ENCODE measurements at places on chromosomes 5 and 9. TPM values are rescaled to one million over a fixed set of nuclear protein-coding genes. Genes with fewer than 3 reads are reported as not detected.

OCLN gene
- total RNA-seq: 8.2 TPM

DCTN4 gene
- 70.4 TPM for total RNA-seq

ARL14EPL gene
- total RNA-seq: not detected

MPDZ gene
- total RNA-seq: 53.7 TPM

GRCh38 chr9:71767776-71768321 lies 464 bp downstream of the CEMIP2 start:
- DNase-seq: no peak
- no peaks in the 10 kb centered on the region for H3K27me3 ChIP-seq
- H3K36me3 ChIP-seq: no peaks in the 10 kb centered on the region
- no peaks in the 10 kb centered on the region for H3K4me1 ChIP-seq
- H3K4me3 ChIP-seq: peak overlapping the region; percentile 89

- H3K27me3 ChIP-seq: no peaks in the 10 kb centered on the region
- H3K36me3 ChIP-seq: no peaks in the 10 kb centered on the region
- no peak overlapping the region for H3K27ac ChIP-seq
- peaks cover 66% of the 10 kb centered on the region for H3K4me1 ChIP-seq
- no peak for DNase-seq
- H3K4me3 ChIP-seq: no peak overlapping the region
Measured at GRCh38 chr5:15574806-15575325, 74.9 kb downstream of the FBXL7 start.

- H3K36me3 ChIP-seq: no peaks in the 10 kb centered on the region
- DNase-seq: no peak
- peaks cover 93% of the 10 kb centered on the region for H3K27me3 ChIP-seq
- peak overlapping the region; percentile 46 for H3K4me3 ChIP-seq
Measured at GRCh38 chr9:1052365-1053281, 2.5 kb downstream of the DMRT2 start.

- no peaks in the 10 kb centered on the region for H3K27me3 ChIP-seq
- H3K4me1 ChIP-seq: no peaks in the 10 kb centered on the region
- H3K4me3 ChIP-seq: no peak overlapping the region
- no peak overlapping the region for H3K27ac ChIP-seq
- H3K36me3 ChIP-seq: no peaks in the 10 kb centered on the region
Measured at GRCh38 chr5:36523926-36524325, 82.5 kb upstream of the SLC1A3 start.

GRCh38 chr5:120088412-120088811 lies 375.7 kb upstream of the PRR16 start:
- H3K27ac ChIP-seq: no peak overlapping the region
- DNase-seq: no peak
- H3K27me3 ChIP-seq: no peaks in the 10 kb centered on the region

- H3K27ac ChIP-seq: no peak overlapping the region
- DNase-seq: no peak
- H3K4me1 ChIP-seq: peaks cover 26% of the 10 kb centered on the region
Measured at GRCh38 chr9:133569121-133569785, 34.7 kb downstream of the ADAMTSL2 start.

- H3K27me3 ChIP-seq: no peaks in the 10 kb centered on the region
- DNase-seq: no peak
- no peaks in the 10 kb centered on the region for H3K4me1 ChIP-seq
- H3K4me3 ChIP-seq: no peak overlapping the region
- no peaks in the 10 kb centered on the region for H3K36me3 ChIP-seq
- H3K27ac ChIP-seq: no peak overlapping the region
Measured at GRCh38 chr9:6367128-6367890, 39.1 kb downstream of the TPD52L3 start.

DNA sequence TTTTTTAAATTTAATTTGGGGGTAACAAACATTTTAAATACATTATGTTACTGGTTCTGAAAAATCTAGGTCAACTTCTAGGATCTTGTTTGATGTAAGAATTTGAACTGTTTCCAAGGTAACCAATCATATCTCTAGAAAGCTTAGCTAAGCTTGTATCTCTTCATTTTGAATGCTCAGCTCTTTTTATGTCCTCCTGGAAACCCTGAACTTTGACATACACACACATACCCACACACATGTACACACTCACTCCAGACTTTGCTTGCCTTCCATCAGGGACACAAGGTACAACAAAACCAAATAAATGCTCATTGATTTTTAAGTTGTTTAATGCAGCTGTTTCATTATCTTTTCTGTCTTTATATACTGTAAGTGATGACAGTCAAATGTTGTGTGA lies 178.5 kb downstream of the RAB3C start:
- H3K27me3 ChIP-seq: no peaks in the 10 kb centered on the region
- H3K4me3 ChIP-seq: no peak overlapping the region
- DNase-seq: no peak
- no peak overlapping the region for H3K27ac ChIP-seq
- H3K4me1 ChIP-seq: no peaks in the 10 kb centered on the region
- H3K36me3 ChIP-seq: no peaks in the 10 kb centered on the region

GRCh38 chr9:1513105-1513504 lies 462.9 kb downstream of the DMRT2 start:
- no peak overlapping the region for H3K27ac ChIP-seq
- H3K27me3 ChIP-seq: no peaks in the 10 kb centered on the region
- no peak for DNase-seq
- no peaks in the 10 kb centered on the region for H3K36me3 ChIP-seq

DNA sequence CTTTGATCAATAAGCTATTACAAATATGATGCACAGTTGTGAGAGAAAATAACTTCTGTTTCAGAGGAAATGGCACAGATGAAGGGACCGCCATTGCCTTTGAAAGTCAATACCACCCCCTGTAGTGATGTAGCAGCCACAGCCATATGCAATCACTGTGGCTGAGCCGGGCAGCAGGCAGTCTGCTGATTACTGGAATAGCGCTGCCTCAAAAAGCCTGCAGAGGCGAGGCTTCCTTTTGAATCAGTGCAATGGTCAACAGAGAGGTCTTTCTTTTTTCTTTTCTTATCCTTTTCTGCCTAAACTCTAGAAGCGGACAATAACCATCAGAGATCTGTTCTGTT lies 265.1 kb upstream of the TAS2R1 start:
- no peaks in the 10 kb centered on the region for H3K4me1 ChIP-seq
- no peak overlapping the region for H3K27ac ChIP-seq
- H3K36me3 ChIP-seq: no peaks in the 10 kb centered on the region
- H3K4me3 ChIP-seq: no peak overlapping the region
- DNase-seq: no peak
- no peaks in the 10 kb centered on the region for H3K27me3 ChIP-seq

DNA sequence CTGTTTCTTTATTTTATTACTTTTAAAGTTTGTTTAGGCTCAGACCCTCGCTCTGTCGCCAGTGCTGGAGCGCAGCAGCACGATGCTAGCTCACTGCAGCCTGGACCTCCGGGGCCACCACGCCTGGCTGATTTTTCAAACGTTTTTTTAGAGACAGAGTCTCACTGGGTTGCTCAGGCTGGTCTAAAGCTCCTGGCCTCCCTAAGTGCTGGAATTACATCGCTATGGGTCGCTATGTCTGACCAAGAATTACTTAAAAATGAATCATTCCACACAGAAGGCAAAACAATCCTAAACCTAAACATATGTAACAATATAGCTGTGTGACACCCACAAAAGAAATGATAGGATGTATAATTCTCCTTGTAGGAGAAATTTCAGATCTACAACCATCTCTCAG lies 86.9 kb upstream of the SIMC1 start:
- no peaks in the 10 kb centered on the region for H3K4me1 ChIP-seq
- no peaks in the 10 kb centered on the region for H3K27me3 ChIP-seq
- H3K4me3 ChIP-seq: no peak overlapping the region

DNA sequence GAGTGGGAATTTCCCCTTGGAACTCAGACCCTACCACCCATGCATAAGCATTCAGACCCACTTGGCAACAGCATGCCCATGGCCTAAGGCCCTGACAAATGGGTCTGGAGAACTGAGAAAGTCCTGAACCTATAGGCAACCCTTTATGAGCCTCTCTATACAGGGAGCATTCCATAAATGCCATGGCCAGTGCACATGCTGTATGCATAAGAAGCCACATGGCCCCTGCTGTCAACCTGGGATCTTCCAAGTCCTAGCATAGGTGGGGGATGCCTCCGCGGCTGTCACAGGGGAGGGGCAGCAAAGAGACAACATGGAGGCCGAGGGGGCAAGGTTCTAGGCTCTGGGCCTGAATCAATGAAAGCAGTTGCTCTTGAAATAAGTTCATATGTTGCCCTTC lies 8.2 kb upstream of the NIPAL4 start:
- H3K36me3 ChIP-seq: no peaks in the 10 kb centered on the region
- H3K4me1 ChIP-seq: peaks cover 12% of the 10 kb centered on the region
- H3K4me3 ChIP-seq: no peak overlapping the region
- no peaks in the 10 kb centered on the region for H3K27me3 ChIP-seq
- H3K27ac ChIP-seq: no peak overlapping the region

- no peaks in the 10 kb centered on the region for H3K36me3 ChIP-seq
- no peak for DNase-seq
- H3K27ac ChIP-seq: peak overlapping the region; percentile 86
Measured at GRCh38 chr5:180205916-180206315, 3.1 kb downstream of the RASGEF1C start.

DNA sequence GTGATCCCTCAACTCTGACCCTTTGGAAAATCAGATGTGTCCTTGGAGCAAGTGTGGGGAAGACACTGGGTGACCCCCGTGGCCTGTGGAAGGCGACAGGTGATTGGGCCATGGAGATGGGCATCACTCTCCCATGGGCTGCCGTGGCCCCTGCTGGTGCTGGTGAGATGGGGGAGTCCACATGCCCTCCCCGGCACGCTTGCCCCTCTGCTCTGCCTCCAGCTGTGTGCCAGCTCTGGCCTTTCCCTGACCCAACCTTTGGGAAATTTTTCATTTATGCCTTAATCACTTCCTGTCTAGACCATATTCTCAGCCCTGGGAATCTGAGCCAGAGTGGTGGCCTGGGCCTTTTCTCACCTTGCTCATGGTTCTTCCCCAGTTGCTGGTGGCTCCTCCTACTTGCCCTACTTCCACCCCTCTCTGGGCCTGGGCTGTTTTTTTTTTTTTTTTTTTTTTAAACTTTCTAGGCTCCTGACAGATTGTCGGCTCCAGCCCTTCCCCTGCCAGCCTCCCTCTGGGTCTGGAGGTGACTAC lies 56.6 kb downstream of the RGS3 start:
- no peaks in the 10 kb centered on the region for H3K27me3 ChIP-seq
- no peaks in the 10 kb centered on the region for H3K4me1 ChIP-seq
- no peak overlapping the region for H3K4me3 ChIP-seq
- H3K36me3 ChIP-seq: no peaks in the 10 kb centered on the region
- no peak for DNase-seq

Measured in tibial nerve (tissue), 4 donors.